Left hindlimb (tissue), 1 donor: ENCODE measurements at places on chromosomes 16 and 17.
A peak's percentile ranks its signal among the peaks of the same experiment; 100 is the strongest.

DNA sequence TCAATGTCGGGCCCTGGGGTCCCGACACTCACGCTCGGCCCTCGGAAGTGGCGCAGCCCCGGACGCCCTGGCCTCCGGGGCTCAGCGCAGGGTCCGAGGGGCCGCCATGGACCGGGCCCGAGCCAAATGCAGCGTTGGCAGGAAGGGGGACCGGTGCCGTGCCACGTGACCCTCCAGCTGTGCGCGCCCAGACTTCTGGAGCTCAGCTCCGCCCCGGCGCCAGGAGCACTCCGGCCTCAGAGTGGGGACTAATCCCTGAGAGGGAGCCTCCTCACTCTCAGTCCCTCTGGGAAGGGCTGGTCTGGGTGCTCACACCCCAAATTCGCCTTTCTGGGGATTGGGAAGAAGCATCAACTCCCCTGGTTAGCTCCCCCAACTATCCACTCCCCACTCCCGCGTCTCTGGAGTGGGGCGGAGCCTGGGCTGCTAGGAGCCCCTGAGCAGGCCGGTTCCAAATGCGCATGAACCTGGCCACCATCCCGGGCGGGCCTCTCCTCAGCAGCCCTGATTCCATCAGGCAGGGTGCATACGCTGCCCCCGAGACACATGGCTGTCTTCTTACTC, at the start of gene B3GNT9:
B3GNT9 (minus strand) TSS at position 166 of the 564 bp plus-strand sequence. CDS start 513 bp downstream, outside the sequence.
- peak; percentile 91 for DNase-seq

- no peak for DNase-seq
These were observed 8.0 kb downstream of the SECTM1 start for GRCh38 chr17:82325286-82326180.

GRCh38 chr17:13476720-13477119, 125.0 kb downstream of the HS3ST3A1 start:
- no peak for DNase-seq

- DNase-seq, result no peak
These were observed 83.3 kb downstream of the NOG start for GRCh38 chr17:56676810-56677209.

DNA sequence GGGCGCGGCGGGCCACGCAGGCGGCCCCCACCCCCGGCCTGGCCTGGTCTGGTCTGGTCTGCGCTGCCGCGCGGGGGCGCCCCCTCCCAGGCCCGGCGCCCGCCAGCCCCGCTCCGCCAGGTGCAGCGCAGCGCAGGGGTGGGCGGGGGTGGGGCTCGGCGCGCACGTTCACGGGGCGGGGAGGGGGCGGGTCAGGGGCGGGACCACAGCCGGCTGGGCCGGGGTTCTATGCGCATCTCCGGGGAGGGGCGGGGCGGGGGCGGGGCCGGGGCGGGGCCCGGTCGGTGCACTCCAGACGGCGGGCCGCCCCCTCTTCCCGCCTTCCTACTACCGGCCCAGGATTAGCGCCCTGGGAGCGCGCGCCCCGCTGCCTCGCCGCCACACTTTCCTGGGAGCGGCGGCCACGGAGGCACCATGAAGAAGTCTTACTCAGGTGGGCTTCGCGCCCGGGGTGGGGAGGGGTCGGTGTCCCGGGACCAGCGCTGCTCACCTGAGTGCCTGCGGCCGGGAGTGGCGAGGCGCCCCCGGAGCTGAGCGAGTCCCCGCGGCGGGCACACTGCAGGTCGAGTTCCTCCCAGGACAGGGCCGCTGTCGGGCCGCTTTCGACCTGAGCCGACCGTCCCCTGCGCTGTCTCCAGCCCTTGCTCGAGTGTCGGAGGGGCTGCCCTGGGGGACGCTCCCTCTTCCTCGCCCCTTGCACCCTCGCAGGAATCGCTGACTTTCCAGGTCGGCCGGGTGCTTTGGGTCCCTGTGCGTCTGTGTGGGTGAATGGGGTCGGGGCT, 140.5 kb downstream of the SEC14L1 start:
- DNase-seq, result no peak

- DNase-seq, result no peak
These were observed 175.3 kb upstream of the FAM20A start for GRCh38 chr17:68776451-68776850.

DNA sequence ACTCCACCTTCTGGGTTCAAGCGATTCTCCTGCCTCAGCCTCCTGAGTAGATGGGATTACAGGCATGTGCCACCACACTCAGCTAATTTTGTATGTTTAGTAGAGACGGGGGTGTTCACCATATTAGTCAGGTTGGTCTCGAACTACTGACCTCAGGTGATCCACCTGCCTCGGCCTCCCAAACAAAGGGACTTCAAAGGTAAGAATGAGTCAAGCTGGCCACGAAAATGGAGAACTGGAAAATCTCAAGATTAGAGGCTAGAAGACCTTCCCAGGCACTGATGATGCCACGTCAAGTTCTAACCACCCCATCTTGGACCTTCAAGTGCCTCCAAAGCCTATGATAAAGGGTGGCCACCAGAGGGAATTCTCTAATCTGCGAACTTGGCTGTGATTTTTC, 1.3 kb upstream of the CCL15 start:
- no peak for DNase-seq

GRCh38 chr16:29973384-29974246, at the start of gene TAOK2:
Gene TAOK2 (plus strand): TSS chr16:29973868. CDS start chr16:29977773, 3,905 bp downstream.
- peak; percentile 100 for DNase-seq

DNA sequence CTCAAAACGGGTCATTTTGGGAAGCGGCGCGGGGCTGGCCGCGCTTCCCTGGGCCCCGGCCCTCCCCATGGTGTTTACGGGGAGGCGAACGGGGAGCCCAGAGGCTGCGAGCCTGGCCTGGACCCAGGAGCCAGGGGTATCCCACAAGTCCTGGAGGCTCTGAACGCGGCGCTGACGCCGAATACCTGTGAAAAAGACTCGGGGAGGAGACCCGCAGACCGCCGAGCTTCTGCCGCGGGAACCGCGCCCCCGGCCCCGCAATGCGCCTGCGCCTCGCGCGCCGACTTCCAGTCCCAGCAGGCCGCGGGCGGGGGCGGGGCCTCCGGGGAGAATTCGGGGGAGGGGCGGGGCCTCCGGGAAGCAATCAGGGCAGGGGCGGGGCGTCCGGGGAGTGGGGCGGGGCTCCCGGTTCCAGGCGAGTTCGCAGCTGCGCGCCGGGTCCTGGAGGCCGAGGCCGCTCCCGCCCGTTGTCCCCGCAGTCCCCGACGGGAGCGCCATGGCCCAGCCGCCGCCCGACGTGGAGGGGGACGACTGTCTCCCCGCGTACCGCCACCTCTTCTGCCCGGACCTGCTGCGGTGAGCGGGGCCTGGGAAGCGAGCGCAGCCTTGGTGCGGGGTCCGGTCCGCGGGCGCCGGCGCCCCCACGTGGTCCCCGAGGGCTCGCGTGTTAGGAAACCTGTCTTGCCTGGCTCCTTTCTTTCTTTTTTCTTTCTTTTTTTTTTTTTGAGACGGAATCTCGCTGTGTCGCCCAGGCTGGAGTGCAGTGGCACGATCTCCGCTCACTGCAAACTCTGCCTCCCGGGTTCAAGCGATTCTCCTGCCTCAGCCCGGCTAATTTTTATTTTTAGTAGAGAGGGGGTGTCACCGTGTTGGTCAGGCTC, at the start of gene DECR2:
DECR2 (plus strand) TSS at position 418 of the 881 bp plus-strand sequence; CDS start at position 497, 79 bp downstream.
- DNase-seq, result peak; percentile 99

GRCh38 chr16:4378161-4378666, 6.6 kb downstream of the VASN start:
- DNase-seq, result no peak

DNA sequence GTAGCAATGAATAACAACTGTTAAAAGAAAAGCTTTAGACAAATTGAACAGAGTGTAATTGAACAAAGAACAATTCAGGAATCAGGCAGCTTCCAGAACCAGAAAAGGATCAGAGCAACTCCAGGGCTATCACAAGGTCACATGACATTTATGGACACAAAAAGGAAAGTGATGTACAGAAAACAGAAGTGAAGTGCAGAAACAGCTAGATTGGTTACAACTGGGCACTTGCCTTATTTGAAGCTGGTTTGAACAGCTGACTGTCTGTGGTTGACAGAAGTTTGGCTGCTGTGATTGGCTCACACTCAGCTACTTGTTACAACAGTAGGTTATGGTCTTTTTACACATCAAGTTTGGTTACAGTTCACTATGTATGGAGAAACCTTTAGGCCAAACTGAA, 14.8 kb downstream of the EFCAB5 start:
- DNase-seq, result no peak

DNA sequence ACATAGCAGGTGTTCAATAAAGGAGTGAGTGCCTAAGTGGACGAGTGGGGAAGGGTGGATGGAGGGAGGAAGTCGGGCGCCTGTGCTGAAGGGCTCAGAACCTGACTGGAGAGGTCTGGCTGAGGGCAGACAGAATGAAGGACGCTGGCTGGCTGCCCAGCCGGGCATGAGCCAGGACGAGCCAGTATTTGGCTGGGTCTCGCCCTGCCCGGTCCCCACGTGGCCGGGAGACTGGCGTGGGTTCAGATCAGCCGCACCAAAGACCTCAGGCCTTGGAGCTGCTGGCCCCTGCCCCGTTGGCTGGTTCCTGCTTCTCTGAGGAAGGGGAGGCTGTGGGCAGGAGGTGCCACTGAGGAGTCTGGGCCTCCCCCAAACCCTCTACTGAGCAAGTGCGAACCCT, 79.8 kb downstream of the ENGASE start:
- DNase-seq, result no peak

- peak; percentile 42 for DNase-seq
These were observed 280.0 kb downstream of the TMEM114 start for GRCh38 chr16:8310323-8310722.

DNA sequence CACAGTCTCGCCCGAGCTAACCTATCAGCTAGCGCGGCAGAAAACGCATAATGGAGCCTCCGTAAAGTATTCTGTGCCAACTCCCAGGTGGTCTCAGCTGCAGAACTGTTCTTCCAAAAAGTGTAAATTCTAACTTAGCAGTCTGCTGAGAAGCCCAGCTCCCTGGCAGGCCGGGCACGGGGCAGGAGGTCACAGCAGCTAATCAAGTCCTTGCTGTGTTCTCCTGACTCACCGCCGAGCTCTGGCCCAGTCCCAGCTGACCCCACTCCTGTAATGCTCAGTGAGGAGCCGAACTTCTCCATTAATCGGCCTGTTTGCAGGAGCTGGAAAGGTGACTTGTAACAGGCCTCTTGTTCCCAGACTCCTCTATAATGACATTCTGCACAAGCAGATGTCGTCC, 193.3 kb downstream of the IRX3 start:
- DNase-seq, result no peak

DNA sequence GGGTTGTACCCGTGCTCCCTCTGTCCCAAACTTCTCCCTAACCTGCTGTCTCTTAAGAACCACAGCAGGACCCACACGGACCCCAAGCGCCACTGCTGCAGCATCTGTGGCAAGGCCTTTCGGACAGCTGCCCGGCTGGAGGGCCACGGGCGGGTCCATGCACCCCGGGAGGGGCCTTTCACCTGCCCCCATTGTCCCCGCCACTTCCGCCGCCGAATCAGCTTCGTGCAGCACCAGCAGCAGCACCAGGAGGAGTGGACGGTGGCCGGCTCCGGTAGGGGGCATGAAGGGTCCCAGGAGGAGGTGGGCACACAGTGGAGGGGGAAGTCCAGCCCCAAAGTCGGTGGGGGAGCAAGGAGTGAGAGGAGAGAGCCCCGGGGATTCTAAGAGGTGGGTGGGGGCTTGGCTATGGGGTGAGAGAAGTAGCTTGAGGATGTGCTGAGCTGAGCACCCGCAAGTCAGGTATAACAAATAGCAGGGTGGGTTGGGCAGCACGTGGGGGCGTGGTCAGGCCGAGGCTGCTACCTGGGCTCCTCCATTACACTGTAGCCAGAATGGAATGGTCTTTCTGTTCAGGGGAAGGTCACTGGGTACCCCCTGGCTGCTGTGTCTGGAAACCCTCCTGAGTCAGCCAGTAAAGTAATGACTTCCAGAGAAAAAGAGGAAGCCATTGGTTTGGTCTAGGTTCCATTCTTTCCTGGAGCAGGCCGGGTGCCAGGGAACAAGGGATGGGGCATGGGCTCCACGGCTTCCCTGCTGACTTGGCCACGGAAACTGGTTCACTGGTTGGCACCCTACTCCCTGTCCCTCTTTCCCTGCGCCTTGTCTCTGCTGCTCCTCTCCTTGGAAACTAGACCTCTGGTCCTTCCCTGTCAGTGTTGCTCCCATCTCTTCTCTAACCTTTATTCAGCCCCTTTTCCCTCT, 7.1 kb downstream of the PRSS53 start:
- DNase-seq, result no peak

DNA sequence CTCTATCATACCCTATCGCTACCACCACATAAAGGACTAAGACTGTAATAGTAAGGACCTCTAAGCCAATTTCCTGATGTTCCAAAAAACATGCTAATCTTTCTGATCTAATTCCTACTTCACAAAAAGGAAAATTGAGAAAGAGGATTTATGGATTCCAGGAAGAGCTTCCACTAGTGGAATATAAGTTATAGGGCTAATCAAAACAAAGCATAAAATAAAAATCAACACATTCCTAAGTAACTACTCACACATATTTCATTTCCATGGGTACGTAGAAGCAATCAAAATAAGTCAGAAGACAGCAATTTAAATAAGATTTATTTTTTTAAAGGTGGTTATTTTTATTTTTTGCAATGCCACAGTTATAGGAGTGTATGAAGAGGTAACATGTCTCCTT, 12.4 kb downstream of the CCDC43 start:
- no peak for DNase-seq

DNA sequence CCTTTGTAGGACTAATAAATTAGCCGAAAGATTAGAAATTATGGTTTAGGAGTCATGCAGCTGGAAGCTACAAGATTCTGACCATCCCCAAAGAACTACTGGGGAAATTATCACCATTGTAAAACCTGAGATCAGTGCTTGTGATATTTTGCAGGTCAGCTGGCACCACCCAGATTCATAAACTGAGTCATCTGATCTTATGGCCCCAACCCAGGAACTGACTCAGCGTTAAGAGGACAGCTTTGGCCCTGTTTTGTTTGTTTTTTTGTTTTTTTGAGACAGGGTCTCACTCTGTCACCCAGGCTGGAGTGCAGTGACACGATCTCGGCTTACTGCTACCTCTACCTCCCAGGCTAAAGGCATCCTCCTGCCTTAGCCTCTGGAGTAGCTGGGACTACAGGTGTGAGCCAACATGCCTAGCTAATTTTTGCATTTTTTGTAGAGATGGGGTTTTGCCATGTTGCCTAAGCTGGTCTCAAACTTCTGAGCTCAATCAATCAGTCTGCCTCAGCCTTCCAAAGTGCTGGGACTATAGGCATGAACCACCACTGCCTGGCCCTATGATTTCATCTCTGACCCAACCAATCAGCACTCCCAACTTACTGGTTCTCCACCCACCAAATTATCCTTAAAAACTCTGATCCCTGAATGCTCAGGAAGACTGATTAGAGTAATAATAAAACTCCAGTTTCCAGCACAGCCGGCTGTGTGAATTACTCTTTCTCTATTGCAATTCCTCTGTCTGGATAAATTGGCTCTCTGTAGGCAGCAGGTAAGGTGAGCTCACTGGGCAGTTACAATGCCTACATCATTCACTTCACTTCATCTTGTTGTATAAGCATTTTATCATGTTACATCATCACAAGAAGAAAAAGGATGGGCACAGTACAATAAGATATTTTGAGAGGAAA, 79.4 kb upstream of the KSR1 start:
- DNase-seq, result no peak

GRCh38 chr16:73033271-73033998, 14.5 kb downstream of the ZFHX3 start:
- no peak for DNase-seq

GRCh38 chr17:49519781-49520180, 24.7 kb downstream of the NGFR start:
- peak; percentile 80 for DNase-seq
